ENCODE measurements at places on chromosomes 2 and 18. TPM values are rescaled to one million over a fixed set of nuclear protein-coding genes. Genes with fewer than 3 reads are reported as not detected.

The GCKR gene
- not detected for total RNA-seq

GRCh38 chr2:11598228-11598731 is 64.4 kb downstream of the GREB1 start:
- peak; percentile 64 for DNase-seq

DNA sequence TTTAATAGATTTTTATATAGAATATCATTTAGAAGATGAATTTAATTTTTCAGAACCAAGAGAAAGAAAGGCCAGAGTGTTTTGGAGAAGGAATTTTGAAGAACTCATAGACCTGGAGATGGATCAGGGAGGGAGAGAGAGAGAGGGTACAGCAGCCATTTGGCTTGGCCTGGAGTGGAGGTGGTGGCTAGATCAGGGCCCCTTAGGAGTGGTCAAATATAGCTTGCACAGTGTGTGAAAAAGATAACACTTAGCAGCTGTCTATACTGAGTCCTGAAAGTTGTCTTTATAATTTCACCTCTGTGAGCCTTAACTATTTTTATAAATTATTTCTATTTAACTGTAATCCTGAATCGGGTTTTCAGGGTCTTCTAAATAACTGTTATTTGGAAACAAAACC is 38.8 kb upstream of the ACYP2 start:
- no peak for DNase-seq

GRCh38 chr2:224077773-224078507 is 38.9 kb upstream of the SERPINE2 start:
- DNase-seq = no peak

The UGT1A8 gene
- 0.46 TPM for total RNA-seq

The LIPG gene
- total RNA-seq = 9.1 TPM

GRCh38 chr18:23724681-23725080 is 35.4 kb downstream of the LAMA3 start:
- no peak for DNase-seq

DNA sequence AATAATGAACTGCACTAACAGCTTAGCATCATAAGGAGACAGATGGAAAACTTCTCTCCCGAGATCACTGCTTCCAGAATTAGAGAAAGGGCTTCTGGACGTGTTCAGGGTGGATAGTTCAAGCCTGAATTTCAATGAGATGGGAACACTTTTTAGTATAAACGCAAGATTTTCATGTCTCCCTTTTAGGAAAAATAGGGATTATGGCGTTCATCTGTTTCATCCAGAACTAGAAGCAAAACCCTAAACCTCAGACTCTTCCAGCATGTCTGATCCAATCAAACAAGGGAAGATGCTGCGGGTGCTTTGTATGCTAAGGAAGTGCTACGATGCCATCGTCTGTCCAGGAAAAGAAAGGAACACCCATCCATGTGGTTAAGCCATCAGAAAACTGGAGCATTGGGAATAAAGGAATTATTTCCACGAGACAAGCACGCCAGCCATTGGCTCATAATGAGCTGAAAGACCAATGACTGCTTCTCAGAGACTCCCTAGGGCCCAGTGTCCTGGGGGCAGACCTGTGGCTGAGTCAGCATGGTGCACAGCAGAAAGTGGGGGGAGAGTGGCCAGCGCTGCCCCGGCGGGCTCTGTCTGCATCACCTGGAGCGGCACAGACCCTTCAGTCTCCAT is 65.9 kb upstream of the AFF3 start:
- no peak for DNase-seq

The CFAP65 gene
- total RNA-seq = 0.18 TPM

DNA sequence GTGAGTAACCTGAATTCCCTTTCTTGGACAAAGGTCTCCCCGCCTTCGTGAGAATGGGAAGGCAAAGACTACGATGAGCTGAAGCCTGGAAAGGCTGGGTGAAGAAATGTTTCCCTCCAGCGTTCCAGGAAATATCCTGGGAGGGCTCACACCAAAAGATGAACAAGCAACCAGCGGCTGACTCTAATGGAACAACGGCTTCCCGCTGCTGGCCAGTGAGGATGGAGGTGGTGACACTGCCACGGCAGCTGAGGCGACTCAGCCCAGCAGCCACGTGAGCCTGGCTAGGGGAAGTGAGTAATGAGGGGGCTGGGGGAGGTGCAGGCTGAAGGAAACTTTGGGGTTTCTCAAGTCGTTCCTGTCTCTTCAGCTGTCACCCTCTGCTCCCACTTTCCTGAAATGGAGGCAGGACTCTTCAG is 105.0 kb upstream of the SMAD7 start:
- peak; percentile 5 for DNase-seq

The ETAA1 gene
- total RNA-seq = 12.1 TPM

DNA sequence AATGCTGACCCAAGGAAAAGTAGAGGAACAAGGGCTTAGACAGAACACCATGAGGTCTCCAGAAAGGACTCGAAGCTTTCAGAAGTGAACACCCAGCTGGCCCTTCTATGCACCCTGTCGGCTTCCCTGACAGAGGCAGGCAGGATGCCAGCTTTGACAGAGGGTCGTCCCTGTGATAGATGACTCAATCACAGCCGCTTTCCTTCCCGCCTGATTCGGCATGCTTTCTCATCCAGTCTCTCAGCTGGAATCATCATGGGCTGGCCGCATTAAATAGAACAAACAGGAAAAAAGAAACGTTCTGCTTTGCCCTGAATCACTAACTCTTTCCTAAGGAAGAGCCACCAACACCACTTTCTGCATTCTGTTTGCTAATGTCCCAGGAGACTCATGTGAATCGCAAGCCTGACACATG is 140.3 kb upstream of the RAB12 start:
- DNase-seq = no peak

The UGT1A5 gene
- total RNA-seq = not detected

The AMER3 gene
- total RNA-seq = not detected

- no peak for DNase-seq
These were observed 12.3 kb upstream of the ASNSD1 start for GRCh38 chr2:189648846-189649509.

DNA sequence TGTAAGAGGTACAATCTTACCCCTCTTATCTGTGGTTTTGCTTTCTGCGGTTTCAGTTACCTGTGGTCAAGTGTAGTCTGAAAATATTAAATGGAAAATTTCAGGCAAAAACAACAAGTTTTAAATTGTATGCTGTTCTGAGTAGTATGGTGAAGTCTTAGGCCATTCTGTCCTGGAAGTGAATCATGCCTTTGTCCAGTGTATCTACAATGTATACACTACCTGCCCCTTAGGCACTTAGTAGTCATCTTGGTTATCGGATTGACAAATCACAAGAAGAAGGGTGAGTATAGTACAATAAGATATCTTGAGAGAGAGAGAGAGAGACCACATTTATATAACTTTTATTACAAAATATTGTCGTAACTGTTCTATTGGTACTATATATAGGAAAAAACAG is 43.5 kb downstream of the RAB3GAP1 start:
- DNase-seq = peak; percentile 75

The SLC23A3 gene
- total RNA-seq = 1.7 TPM

The CD8A gene
- not detected for total RNA-seq

The DCC gene
- total RNA-seq = not detected

DNA sequence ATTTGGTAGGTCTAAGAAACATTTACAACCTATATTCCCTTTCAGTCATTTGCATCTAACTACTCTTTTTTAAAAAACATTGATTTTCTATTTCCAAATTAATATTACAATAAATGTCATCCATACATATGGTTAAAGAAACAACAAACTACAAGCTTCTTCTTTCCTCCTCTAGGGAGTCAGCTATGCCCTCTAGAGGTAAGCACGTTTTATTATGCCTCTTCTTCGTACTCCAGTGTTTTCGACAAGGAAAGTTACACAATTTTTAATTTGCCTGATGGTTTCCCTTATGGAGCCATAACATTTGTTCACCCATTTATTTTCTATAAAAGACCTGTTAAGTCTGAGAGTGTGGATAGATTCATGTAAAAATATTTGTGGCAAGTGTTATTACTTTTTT is 183.4 kb upstream of the CDH7 start:
- peak; percentile 64 for DNase-seq

- no peak for DNase-seq
These were observed 849.0 kb downstream of the RNF144A start for GRCh38 chr2:7766088-7766722.

The MROH2A gene
- not detected for total RNA-seq

The ZNF638 gene
- total RNA-seq = 93.2 TPM

DNA sequence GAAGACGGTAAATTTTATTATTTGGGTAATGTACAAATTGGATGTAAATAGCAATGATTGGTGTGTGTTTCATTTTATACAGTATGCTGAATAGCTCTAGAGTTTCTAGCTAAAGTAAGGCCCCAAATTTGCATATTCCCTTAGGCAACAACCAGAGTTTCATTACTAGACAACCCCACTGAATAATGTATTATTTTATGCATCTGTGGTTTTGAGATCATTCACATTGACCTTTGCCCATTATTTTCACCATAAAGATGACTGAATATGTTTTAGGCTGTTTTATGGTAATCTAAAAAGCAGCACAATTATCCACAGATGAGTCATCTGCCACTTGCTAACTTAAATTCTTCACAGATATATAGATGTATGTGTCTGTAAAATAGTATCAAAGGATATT is 44.5 kb upstream of the C2orf74 start:
- DNase-seq = peak; percentile 32

GRCh38 chr2:125684256-125684655 is 971.7 kb upstream of the GYPC start:
- DNase-seq = no peak

- DNase-seq = no peak
These were observed 736 bp downstream of the ZSCAN30 start for GRCh38 chr18:35289293-35289692.

DNA sequence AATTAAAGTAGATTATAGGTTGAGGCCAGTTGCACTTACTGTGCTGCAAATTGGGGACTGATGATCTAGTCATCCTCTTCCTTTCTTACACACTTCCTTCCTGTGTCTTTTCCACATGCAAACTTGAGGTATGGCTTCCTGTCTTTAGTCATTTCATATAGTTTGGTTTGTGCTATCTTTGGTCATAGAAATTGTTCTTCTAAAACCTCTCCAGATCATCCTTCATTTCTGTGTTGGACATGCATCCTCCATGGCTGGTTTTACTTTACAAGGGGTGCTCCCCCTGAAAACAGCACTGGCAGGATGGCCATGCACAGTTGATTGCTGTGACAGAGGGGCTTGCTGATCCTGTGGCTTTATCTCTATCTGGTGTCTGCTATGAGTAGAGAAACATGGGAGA is 36.5 kb downstream of the MGAT5 start:
- DNase-seq = no peak

- DNase-seq = no peak
These were observed 62.2 kb downstream of the RBMS1 start for GRCh38 chr2:160431441-160431840.

Data from PC-3 (cell line).